Sigmoid colon (tissue), 7 donors: ENCODE measurements at places on chromosomes 5 and 9. TPM values are rescaled to one million over a fixed set of nuclear protein-coding genes. Genes with fewer than 3 reads are reported as not detected.

The PSD2 gene
- 0.28 TPM for total RNA-seq

The ZNF883 gene
- total RNA-seq = 3.0 TPM

The RXRA gene
- 35.7 TPM for total RNA-seq

The TMEM252 gene
- total RNA-seq = not detected

The PCDHGB4 gene
- 6.1 TPM for total RNA-seq

The LRRC14B gene
- not detected for total RNA-seq
